RPMI7951 (cell line): ENCODE measurements at places on chromosomes 11 and 22. TPM values are rescaled to one million over a fixed set of nuclear protein-coding genes. Genes with fewer than 3 reads are reported as not detected.

The APOA4 gene
- total RNA-seq, result not detected in 2 replicates

The LRRC56 gene
- 0.29 TPM in 1 of 2 replicates, not detected in the other for total RNA-seq

The MFRP gene
- total RNA-seq, result not detected in 2 replicates

The SPDYC gene
- total RNA-seq, result not detected in 2 replicates

The SMIM38 gene
- not detected in 2 replicates for total RNA-seq

The RBMXL2 gene
- 0.12 TPM in 1 of 2 replicates, not detected in the other for total RNA-seq

The DGAT2 gene
- 2.4 TPM in 2 replicates for total RNA-seq

The FDXACB1 gene
- total RNA-seq, result 4.7 and 6.0 TPM in 2 replicates

The ELFN2 gene
- total RNA-seq, result under 0.01 TPM in 1 of 2 replicates, not detected in the other

The ENTHD1 gene
- not detected in 2 replicates for total RNA-seq

The MDK gene
- 15.8 and 19.9 TPM in 2 replicates for total RNA-seq

The TMEM191C gene
- total RNA-seq, result 0.48 and 1.6 TPM in 2 replicates

The ACCSL gene
- total RNA-seq, result not detected in 2 replicates

The CRACR2B gene
- total RNA-seq, result 1.8 and 2.5 TPM in 2 replicates

The TMEM45B gene
- total RNA-seq, result not detected in 2 replicates

The CHST1 gene
- 0.20 and 0.36 TPM in 2 replicates for total RNA-seq

The SELENOM gene
- 26.2 and 28.1 TPM in 2 replicates for total RNA-seq

The PHF21B gene
- total RNA-seq, result not detected in 2 replicates

The APOBEC3H gene
- not detected in 2 replicates for total RNA-seq

The CDK2AP2 gene
- total RNA-seq, result 71.7 and 84.9 TPM in 2 replicates

The CARD18 gene
- not detected in 2 replicates for total RNA-seq

The CNTF gene
- 1.8 and 3.0 TPM in 2 replicates for total RNA-seq

The LINC01488 gene
- not detected in 2 replicates for total RNA-seq

The INS gene
- not detected in 2 replicates for total RNA-seq

The CALCB gene
- not detected in 2 replicates for total RNA-seq

The SNX32 gene
- total RNA-seq, result 0.20 TPM in 1 of 2 replicates, not detected in the other

The PAMR1 gene
- total RNA-seq, result under 0.01 and 0.24 TPM in 2 replicates

The SLC35F2 gene
- 36.5 and 43.5 TPM in 2 replicates for total RNA-seq

The PYGM gene
- not detected in 2 replicates for total RNA-seq

The MYO7A gene
- 0.29 and 0.36 TPM in 2 replicates for total RNA-seq

The CCDC87 gene
- 0.10 and 0.84 TPM in 2 replicates for total RNA-seq

The CALCA gene
- total RNA-seq, result not detected in 2 replicates
